ENCODE measurements at places on chromosomes 7 and 10.

- DNase-seq = no peak
These were observed 4.7 kb downstream of the CLCN1 start for GRCh38 chr7:143320620-143321019.

- no peak for DNase-seq
These were observed 100.3 kb downstream of the MCU start for GRCh38 chr10:72792288-72792687.

GRCh38 chr10:59375990-59376389, 13.6 kb upstream of the FAM13C start:
- no peak for DNase-seq

GRCh38 chr7:47937065-47937687, 11.1 kb downstream of the PKD1L1 start:
- DNase-seq = no peak

DNA sequence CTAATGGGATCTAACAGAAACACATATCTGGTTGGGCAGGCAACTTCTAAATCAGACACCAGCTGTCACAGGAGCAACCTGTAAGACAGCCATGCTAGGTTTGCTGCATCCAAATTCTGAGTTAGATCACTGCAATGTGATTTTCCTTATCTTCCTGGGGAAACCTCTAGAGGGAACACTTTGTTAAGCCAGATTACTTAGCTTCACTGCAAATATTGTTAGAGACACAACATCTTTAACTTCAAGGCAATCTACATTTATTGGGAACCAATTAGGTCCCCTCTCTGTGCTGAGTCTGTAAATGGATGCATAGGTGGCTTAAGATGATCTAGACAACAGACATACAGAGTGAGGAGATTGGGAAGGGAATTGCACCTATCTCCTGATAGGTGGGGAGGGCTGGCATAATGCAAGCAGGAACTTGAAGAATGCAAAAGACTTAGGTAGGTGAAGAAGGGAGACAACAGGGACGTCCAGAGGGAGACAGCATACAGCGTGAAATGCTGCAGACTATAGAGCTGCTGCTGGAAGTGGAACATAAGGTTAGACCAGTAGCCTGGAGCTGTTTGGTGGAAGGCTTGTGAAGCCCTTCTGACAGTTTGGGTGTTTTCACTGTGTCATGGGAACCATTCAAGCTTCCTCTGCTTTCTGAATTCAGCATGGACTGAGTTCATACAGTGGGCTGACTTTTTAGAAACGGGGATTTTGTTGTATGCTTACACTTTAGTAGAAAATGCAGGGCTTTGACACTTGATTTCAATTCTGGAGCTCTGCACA, 109.8 kb upstream of the ELMO1 start:
- no peak for DNase-seq

DNA sequence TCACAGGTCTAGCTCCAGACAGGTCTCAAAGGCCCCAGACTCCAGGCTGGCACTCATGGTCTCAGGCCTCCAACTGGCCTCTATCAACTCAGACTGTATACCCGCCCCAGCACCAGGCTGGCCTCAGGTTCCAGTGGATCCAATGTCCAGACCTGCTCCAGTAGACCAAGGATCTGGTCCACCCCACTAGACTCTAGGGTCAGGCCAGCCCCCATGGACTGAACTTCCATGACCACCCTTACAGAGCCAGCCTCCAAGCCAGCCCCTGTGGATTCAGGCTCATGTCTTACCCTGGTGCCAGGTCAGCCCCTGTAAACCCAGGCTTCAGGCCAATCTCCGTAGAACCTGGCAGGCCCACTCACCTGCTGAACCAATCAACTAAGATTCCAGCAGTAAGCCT, 16.8 kb upstream of the GNAT3 start:
- no peak for DNase-seq

DNA sequence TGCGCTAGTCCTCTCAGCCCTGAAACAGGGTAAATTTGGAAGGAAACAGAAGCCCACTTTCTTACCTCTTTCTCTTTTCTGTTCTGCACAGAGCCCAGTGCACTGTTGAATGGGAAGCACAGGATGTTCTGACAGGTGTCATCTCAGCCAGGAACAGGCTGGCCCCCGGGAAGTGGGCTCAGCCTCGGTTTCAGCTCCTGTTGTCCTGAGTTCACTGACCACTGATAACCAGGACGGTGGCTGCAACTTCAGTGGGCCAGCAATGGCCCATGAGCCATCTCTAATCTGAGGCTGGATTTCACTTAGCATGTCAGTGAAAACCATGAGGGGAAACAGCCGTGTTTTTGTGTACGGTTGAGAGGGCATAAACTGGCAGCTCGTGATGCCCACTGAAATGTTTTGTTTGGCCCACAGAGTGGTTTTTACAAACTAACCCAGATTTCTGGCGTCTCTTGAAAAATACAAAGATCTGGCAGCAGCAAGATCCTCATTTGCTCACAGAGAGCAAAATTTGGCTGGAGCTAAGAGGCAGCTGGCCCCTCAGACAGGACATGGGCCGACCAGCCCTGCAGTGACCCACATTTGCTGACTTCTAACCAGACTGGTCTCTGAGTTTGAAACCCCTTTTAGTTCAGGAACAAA, 455.9 kb downstream of the PAXIP1 start:
- DNase-seq = no peak

DNA sequence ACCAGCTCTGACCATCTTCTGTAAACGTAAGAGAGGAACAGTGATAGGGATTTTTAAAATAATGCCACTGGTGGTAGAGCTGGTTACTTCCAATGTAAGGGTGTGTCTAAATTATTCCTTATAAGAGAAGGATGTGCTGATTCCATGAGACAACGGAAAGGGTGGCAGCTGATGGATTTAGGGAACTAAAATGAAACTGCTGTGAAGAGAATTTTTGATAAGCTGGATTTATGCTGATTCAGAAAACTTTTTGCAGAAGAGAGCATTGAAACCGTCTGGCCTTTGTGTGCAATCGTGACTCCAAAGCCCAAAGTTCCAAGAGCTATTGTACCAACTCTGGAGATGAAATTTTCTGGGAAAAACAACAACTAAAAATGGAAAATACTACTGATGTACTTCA, 301.0 kb downstream of the PRPF18 start:
- no peak for DNase-seq

DNA sequence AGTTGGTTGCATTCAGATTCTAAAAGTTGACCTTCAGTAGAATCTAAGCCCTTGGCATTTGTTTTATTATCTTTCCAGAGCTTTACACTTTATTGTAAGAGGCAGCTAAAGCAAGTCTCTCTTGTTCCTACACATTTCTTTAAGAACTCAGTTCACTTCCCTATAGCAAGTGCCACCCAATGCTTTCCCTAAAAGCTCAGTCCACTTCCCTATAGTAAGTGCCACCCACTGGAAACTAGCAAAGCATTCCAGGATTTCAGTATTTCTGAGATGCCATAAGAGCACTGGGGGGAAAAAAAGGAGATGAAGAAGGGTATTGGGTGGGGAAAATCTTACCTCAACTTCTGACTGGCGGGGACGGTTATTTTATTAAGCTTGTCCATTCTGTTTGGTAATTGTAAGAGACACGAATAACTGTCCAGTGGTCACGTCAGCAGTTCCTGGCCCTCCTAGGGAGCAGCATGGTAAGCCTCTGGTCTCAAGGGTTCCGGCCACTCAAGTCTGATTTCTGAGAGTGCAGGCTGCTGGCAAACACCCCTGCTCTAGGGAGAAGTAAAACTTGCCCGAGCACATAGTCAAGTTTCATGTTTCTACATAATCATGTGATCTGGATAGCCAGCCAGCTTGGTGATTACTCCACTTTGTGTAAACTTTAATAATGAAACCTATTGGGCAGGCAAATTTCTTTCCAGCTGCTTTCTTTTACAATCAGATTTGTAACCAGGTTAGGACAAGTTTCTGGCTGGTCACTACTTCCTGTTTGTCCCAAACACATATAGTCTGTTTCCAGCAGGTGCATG, at the start of gene BLNK:
Gene BLNK, minus strand, starts transcription at position 554 of the 800 bp plus-strand sequence. Its CDS starts 171 bp downstream, at position 383.
- DNase-seq = peak; percentile 73

DNA sequence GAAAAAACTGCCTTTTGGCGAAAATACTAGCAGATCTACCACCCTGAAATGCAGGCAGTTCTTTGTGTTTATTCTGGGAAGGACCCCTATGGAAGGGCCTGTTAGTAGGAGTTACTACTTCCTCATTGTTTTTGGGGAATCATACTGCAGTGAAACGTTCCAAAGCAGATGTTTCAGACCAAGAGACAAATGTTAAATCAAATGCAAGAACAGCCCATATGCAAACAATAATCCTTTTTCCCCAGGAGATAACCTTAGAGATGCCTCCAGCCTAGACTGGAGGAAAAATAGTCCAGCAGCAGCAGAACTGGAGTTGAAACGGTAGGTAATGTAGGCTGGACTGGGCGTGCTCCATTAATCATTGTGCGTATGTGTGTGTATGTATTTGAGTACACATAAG, 65.9 kb upstream of the VWDE start:
- DNase-seq = no peak

GRCh38 chr7:98315318-98315993, 34.0 kb downstream of the BRI3 start:
- DNase-seq = no peak

DNA sequence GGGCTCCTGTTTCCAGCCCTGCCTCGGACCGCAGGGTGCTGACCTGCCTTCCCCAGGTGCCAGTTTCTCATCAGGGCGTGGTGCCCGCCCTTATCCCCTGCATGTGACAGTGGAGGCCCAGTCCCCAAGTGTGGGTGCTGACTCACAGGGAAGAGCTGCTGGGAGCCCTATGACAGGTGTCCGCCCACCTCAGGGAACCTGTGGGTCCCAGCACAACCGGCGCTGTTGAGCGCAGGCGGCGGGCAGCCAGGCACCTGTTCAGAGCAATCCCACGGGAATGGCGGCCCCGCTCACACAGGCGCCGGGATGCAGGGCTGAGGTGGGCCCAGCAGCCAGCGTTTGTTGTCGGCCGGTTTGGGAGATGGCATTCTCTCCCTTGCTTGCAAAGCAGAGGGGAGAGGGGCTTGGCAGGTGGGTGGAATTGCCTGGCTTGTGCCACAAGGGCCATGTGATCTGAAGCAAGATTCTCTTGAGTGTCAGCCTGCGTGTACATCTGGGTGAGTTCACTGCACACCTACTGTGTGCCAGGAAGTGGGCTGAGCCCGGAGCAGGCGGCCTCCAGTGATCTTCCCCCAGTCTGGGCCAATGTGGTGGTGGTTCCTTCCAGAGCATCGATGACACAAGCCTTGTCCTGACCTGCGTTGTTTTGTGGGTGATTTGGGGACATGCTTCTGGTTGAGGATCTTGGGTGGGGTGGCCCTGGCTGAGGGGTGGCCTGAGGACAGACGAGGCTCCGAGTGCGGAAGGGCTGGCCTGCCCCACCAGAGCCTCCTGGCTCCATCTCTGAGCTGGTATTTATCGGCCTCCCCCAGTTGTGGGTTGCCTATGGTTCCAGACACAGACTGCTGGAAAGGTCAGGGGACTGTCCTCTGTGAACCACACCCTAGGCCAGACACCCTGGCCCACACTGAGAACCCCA, 2.4 kb downstream of the PWWP2B start:
- peak; percentile 71 for DNase-seq

All from gastrocnemius medialis (tissue), 4 donors.